ENCODE measurements at places on chromosomes 7 and 10.
A peak's percentile ranks its signal among the peaks of the same experiment; 100 is the strongest.

- no peak for DNase-seq
Observed at GRCh38 chr10:122999347-122999746, 9.2 kb downstream of the IKZF5 start.

DNA sequence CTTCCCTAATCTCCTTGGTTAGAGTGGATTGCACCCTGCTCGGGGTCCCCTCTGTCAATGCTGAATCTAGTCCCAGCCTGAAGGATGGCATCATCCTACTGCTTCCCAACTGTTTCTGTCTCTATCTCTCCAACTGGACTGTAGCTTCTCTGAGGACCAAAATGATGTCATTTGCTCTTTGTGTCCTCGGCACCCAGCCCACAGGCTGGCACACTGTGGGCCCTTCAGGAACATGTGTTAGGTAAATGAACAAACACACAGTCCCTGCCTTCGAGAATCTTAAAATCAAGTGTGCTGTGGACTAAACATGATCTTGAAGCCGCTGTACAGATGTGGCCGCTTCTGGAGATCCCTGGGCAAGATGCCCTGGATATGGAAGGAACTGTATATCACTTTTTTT lies 5.0 kb upstream of the CDH23 start:
- DNase-seq = no peak

DNA sequence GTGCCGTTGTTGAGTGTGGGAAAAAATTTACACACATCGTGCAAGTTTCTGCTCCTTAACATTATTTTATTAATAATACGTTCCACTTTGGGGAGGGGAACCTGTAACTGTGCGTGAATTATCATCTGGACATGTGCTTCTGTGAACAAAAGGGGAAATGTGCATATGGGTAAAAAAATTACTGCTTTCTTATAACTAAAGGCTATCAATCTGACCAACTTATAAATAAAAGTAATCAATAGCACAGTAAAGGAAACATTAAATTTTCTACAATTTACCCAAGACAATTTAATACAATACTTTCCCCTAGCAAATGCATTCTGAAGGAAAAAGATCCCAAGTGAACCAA lies 4.5 kb downstream of the TWIST1 start:
- DNase-seq = no peak

DNA sequence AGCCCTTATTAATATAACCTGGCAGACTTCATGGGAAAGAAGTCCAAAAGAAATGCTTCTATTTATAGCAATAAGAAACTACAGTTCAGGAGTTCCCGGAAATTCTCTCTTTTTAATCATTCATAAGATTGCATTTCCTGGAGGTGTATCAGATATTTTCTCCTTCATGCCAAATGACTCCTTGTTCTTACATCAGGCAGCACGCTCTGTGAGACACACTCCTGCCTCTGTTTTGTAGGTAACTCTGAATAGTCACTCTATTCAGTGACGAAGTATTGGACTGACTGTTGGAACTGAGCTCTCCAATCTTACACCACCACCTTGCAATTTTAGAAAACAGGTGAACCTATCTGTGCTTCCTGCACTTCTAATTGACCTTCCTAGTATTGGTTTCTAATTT lies 78.7 kb upstream of the MSRB2 start:
- DNase-seq = no peak

DNA sequence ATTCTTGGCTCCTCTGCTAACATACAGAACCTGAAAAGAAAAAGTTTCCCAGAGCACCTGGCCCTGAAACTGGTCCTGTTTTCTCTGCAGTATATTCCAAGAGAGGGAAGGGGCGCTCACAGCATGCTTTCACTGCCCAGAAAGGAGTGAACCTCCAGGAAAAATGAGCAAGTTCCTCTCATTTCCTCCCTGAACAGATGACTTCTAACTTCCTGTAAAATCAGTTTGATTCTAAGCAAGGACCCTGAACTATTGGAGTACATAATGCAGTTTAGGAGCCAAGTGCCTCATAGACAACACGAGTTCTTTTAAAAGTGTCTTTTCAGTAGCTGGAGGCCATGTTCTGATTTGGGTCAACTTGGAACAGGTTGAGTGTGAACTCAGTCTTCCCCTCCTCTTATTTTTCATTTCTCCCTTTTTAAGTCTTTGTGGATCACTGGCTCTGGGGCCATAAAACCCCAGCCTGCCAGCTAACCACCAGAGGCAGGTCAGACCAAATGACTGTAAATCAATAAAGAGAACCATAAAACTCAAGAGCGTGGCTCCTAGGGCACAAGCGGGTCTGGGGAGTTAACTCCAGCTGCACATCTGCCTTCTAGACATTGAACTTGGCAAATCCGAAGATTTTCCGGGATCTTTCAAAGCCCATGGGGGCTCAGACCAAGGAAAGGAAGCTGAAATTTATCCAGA lies 5.9 kb upstream of the LRRC18 start:
- no peak for DNase-seq

- no peak for DNase-seq
Observed at GRCh38 chr10:68831961-68832455, 4.7 kb downstream of the STOX1 start.

DNA sequence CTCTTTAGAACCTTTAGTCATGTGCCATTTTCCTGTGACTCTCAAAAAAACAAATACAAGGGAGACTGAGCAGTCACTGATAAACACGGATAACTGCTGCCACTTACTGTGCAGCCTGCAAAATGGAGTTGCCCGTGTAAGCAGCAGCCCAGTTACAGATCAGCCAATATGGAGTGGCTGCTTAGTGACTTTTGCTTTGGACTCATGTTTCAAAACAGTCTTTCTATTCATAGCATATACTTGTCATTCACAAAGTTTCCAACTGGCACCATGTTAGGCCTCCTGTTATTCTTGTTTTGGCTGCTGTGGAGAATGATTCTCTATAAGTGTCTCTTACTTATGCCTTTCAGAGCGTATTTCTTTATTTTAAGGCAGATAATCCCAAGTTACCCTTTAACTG lies 3.0 kb downstream of the FAM204A start:
- peak; percentile 70 for DNase-seq

- DNase-seq = no peak
Observed at GRCh38 chr7:140621401-140622021, 19.1 kb downstream of the DENND2A start.

DNA sequence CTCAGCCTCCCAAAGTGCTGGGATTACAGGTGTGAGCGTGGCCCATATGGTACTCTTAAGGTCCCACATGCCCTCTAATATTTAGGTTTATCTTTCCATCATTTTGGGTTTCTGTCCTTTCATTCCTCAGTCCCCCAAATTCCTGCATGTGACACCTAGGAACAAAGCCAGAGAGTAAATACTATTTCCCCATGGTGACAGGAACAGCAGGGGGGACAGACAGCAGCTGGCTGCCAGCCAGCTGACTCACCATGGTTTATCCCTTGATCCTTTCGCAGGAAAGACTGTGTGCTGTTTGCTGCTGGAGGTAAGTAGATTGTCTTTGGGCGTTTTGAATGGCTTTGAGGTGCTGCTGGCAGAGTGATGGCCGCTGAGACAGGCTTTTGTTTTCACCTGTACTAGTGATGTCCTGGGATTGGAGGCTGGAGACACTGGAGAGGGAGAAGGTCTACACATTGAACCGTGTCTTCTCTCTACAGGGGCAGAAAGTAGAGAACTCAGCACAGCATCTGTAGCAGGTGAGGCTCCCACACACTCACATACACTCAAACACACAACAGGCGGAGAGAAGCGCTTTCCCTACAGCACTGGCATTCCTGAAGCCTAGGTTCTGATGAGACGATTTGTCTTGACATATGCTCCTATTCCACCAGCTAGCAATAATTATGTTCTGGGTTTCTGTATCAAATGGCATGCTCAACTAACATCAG lies 83.7 kb upstream of the EFCAB10 start:
- peak; percentile 68 for DNase-seq

GRCh38 chr10:93437086-93437945 lies 44.8 kb downstream of the MYOF start:
- DNase-seq = peak; percentile 95

DNA sequence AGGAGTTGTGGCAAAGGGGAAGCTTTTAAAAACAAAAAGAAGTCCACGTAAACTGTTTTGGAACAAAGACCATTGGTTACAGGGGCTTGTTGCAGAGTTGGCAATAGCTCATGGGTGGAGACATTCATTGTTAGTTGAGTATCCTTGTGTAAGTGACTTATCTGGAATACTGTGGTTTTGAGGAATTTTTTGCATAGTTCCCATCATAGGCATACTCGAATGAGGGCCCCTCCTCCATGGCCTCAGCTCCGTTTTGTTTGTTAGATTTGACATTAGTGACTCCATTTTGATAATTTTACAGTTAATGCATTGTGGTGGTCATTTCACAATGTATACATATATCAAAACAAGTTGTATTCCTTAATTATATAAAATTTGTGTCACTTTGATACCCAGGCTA lies 12.8 kb upstream of the SMKR1 start:
- DNase-seq = peak; percentile 84

DNA sequence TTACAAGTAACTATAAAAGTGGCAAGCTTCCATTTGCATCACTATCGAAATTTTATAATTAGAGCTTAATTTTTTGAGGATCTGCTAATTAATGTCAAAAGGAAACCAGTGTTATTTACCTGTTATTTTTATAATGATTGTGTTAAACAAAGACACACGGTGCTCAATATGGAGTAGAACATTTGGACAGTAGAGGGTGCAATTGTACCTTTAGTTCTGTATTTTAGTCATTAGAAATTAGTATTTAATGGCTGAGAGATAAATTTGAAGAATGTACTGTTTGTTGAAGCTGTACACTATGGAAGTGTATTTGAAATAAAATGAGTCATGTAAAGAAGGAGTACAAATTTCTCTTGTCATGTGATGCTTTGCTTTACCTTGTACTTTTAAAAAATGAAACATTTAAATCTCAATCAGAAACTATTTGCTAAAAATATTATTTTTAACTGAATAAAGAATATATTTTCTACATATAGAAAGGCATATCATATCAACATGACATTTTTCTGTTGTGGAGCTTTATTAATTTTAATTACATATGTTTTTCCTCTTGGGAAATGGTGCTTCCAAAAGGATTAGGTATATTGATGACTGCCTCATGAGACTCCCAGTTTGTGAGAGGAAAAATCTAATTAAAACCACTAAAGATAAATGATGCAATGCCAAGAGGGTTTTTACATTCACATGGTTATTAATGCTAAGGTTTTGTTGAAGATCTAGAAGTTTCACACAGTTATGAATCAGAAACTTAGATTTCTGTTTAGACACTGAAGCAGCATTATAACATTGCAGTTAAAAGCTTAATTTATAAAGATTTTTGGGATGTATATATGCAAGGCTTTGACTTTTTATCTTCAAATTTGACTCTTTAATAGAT lies 10.4 kb upstream of the PRKG1 start:
- DNase-seq = peak; percentile 59

DNA sequence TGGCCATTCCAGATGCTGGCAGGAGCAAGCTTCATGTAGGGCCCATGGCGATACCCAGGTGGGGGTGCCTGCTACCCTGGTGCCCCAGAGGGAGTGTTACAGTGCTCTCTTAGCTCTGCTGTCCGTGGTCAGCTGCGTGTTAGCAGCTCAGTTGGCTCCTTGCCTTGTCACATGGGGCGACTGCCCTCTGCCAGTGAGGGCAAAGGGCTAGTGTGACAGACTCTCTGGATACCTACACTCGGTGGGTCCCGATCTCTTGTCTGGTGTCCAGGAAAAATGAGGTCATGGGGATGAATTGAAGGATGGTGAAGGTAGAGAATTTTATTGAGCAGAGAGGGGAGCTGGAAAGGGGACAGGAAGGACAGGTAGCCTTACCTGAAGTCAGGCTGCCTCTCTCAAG lies 152.2 kb downstream of the CYP26A1 start:
- DNase-seq = no peak

GRCh38 chr7:2465928-2466327 lies 10.3 kb downstream of the GRIFIN start:
- DNase-seq = no peak

DNA sequence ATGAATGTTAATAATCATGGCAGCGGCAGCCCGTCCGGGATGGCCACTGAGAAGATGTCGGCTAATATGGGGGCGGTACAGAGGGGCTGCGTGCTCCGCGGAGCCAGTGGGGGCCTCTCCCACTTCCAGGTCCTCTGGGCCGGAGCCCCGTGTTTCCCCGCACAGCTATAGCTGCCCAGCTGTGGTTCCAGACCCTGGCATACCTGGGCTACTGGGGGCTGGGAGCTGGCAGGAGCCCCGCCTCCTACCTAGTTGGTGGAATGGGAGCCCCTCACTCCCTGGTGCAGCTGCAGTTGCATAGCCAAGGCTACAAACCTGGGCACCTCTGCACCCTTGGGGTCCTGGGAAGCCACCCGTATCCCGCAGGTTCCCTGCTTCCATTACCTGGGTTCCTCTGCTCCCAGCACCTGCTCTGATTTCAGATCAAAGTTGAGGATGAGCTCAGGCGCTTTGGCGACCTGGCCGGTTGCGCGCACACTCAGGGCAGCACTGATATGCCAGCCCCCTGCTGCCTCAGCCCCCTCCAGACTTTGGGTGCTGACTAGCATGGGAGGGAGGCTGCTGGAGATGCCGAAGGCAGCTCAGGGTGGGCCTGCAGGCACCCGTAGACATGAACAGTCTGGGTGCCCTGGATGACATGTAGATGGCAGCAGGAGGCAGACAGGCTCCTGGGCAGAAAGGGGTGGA lies 236.5 kb upstream of the SEMA3D start:
- no peak for DNase-seq

DNA sequence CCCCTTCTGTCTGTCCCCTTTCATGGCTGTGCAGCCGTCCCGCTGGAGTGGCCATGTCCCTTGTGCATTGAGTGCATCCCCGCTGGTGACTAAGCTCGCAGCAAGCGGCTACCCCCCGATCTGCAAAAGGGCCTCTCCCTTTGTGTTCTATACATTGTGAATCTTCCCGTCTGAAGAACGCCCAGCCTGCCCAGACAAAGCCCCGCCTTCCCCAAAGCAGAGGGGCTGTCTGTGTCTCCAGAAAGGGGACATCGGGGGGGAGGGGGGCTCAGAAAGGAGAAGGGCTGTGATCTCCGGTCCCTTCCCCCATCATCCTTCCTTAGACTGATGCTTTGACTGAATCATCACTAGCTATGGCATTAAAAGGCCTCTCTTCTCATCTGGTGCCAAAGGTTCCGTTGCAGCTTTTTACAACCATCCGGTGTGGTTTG lies 11.9 kb downstream of the NPTX2 start:
- no peak for DNase-seq

DNA sequence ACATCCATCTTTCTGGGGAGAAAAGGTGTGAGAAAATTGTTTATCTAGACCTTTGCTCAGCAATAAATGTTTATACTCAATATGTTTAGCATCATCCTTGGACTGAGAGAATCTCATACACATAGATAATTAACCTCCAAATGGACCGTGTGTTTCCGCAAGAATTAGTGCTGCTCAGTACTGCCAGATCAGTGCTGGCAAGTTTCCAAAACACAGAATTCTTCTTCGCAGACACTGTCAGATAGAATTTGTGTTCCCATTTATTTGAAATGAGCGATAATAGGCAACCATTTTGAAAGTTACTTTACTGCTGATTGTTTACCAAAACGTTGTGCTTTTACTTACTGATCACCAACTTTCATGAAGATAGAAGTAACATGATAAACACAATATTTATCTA lies 33.7 kb downstream of the STAMBPL1 start:
- no peak for DNase-seq

DNA sequence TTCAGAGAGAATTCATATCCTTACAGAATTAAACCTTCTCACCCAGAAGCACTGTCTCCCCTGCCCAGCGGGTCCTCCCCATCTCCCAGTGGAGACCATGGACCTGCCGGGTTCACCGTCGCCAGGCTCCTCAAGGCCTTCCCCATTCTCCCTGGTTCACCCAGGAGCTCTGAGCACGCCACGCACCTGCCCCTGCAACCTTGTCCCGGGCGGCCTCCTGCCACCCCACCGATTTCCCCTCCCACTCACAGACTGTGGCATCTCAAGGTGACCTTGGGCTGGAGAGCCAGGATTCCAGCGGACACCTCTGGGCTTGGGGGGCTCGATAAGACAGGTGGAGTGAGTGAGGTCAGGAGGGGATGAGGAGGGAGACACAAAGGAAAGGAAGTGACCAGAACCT lies 135.3 kb downstream of the PTPRN2 start:
- no peak for DNase-seq

All from myocyte (in vitro differentiated cells).